ENCODE measurements at places on chromosomes 5 and 9. TPM values are rescaled to one million over a fixed set of nuclear protein-coding genes. Genes with fewer than 3 reads are reported as not detected.

Gene CDO1
- total RNA-seq = 25.4 TPM

Gene TLX3
- total RNA-seq = not detected

Gene PLK2
- 19.8 TPM for total RNA-seq

Gene NEUROG1
- not detected for total RNA-seq

Gene CORO2A
- 26.2 TPM for total RNA-seq

Gene ALDOB
- not detected for total RNA-seq

Gene IL13
- not detected for total RNA-seq

Gene SLCO6A1
- total RNA-seq = 0.54 TPM
